ENCODE measurements at places on chromosomes 12 and 14.
A peak's percentile ranks its signal among the peaks of the same experiment; 100 is the strongest.

- DNase-seq: no peak
These were observed 64.4 kb downstream of the C12orf42 start for GRCh38 chr12:103431387-103431786.

DNA sequence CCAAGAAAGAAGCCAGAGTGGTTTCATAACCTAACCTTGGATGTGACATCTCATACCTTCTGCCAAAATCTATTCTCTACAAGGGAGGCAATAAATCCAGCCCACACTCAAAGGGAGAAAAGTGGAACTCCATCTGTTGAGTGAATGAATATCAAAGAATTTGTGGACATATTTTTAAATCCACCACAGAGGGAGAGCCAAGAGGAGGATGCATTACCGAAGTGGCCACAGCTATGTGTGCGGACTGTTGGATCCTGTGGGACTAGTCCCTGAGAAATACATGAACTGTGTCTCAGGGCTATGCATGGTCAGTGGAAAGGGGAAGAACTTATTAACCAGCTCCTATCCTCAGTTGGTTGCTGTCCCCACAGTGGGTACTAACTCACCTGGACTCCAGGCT is 273.9 kb downstream of the NUAK1 start:
- no peak for DNase-seq

- no peak for DNase-seq
These were observed 188.9 kb upstream of the NTF3 start for GRCh38 chr12:5243014-5243413.

DNA sequence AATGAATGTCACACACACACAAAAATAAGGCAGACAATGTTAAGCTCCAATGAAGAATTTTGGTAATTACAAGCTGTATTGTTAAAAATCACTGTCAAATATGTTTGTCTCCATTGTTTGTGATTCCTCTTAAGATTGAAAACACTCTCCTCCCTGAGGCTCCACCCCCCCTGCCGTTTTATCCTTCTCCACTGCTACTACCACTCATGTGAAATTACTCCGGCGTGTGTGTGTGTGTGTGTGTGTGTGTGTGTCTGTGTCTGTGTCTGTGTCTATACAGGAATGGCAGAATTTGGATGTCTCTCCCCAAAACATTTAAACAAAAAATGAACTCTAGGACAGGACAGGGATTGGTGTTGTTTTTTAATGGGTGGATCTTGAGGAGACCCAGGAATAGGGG is 365.1 kb upstream of the DIO2 start:
- no peak for DNase-seq

DNA sequence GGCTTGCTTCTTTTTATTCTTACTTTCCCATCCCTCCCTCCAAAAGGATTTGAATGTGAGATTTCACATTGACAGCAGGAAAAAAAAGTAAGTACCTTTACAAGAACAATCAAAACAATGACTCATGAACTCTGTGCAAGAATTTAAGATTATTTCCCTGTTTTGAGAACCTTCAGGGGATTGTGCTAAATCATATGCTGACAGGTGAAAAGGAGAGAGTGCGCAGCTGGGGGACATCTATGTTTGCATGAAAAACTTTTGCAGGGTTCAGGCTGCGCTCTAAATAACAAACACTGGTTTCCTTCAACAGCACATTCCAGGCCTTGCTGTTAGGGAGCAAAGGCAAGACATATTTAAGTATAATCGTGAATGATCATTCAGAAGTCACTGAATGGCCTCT is 27.3 kb downstream of the RERG start:
- peak; percentile 40 for DNase-seq

All from fibroblast of mammary gland (primary cell).